ENCODE measurements at places on chromosomes 6 and 20. TPM values are rescaled to one million over a fixed set of nuclear protein-coding genes. Genes with fewer than 3 reads are reported as not detected.

GPX5 gene
- total RNA-seq, result not detected

- peak; percentile 86 for DNase-seq
These were observed 55.0 kb downstream of the TRIM38 start for GRCh38 chr6:26017632-26017966.

MAS1 gene
- not detected for total RNA-seq

CGA gene
- not detected for total RNA-seq

DNA sequence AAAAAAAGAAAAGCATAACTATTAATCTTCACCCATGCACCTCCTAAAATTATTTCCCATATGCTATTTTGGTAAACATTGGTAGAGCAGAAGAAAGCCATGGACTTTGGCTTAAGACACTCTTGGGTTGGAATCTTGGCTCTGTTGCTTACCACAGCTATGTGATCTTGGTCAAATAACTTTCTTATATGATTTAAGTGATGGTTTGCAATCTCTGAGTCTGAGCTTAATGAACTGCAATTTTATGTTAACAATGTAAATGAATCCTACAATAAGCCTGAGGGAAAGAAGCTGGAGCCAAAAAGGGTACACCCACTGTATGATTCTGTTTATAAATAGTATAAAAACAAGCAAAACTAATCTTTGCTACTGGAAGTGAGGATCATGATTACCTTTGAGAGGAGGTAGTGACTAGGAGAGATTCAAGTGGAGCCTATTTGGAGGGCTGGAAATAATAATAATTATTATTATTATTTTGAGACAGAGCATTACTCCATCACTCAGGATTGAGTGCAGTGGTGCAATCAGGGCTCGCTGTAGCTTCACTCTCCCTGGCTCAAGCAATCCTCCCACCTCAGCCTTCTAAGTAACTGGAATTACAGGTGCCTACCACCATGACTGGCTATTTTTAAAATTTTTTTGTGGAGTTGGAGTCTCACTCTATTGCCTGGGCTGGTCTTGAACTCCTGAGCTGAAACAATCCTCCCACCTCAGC, 34.5 kb downstream of the ABRACL start:
- no peak for DNase-seq

DNA sequence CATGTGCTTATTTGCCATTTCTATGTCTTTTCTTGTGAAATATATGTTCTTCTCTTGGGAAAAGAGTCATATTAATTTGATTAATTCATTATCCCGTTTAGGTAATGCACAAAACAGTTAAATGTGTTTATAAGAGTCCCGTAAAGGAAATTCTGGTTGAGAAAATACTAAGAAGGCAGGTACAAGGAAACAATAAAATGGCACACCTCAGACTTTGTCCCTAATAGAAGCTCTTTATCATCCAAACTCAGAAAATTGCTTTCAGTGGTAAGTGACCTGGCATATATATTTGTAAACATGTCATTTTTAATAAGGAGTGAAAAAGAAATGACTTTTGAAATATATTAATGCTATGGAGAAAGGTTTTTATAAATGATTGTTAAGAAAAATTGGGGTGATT, 540.5 kb upstream of the CITED2 start:
- DNase-seq, result no peak

- DNase-seq, result no peak
These were observed 64.6 kb upstream of the UST start for GRCh38 chr6:148682252-148682651.

GRCh38 chr6:1729133-1729749, 119.5 kb downstream of the FOXC1 start:
- peak; percentile 49 for DNase-seq

DNA sequence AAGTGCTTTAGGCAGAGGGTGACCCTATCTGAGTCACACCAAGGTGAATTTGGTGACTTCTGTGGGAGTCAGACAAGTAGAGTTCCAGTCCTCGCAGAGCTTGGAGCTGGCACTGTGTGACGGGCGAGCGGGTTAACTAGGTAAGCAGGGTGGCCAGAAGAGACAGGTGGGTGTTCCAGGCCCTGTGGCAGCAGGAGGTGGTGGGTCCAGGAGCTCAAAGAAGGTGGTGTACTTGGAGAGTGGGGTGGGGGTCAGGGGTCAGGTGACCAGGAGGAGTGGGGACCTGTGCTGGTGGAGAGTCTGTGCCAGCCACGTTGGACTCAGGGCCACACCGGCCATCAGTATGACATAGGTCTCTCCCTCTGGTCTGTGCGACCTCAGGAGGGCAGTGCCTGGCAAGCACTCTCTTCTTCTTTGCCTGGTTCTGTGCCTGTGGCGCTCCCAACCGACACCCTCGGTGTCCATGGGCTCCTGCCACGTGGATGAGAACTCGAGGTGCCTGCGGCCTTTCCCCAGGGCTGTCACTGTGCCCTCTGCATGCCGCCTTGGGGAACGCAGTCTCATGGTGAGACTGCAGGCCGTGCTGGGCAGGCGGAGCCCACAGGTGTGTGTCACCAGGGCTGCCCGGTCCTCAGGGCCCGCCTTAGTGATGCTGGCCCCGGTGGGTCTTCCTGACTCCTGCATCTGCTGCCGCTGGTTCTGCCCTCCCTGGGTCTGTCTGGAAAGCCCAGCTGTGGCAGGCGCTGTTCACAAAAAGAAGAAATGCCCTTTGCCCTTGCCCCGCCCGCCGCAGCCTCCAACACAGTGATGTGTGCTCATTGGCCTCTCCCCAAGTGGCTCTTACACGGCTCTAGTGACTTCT, 1.6 kb downstream of the MRGBP start:
- no peak for DNase-seq

- DNase-seq, result no peak
These were observed 51.4 kb downstream of the RIN2 start for GRCh38 chr20:19809505-19809904.

DNA sequence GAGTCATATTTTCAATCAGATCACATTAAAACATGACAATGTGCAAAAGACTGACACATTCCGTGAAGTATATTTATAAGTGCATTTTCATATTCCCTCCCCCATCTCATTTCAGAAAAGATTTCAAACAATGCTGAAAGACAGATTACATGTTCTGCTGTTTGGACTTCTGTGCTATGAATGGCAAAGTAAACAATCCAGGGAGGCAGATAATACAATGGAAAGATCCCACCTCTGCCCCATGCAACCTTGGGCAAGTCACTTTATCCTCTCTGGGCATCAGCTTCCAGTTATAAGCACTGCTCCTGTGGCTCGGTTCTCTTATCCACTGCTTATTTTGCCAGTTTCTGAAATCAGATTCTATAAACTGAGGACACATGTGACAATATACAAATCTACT, 110.2 kb downstream of the RCAN2 start:
- peak; percentile 0 for DNase-seq

- no peak for DNase-seq
These were observed 18.0 kb downstream of the CDH26 start for GRCh38 chr20:59976156-59976782.

DNA sequence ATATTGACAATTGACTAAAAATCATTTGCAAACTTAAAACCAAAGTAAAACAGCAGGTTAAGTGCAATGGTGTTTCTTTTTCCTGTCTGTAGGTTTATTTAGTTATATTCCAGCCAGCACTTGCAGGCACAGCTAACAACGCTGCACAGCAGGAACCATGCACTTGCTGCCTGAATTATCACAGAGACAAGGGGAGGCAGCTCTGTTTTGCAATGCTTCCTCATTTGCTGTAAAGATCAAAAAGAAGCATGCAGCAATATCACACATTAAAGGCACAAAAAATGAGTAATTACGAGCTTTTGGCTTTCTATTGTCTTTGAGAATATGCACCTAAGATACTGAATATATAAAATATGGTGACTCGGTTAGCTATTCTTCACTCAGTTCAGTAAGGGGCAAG, 241.9 kb downstream of the EPHA7 start:
- DNase-seq, result no peak

DNA sequence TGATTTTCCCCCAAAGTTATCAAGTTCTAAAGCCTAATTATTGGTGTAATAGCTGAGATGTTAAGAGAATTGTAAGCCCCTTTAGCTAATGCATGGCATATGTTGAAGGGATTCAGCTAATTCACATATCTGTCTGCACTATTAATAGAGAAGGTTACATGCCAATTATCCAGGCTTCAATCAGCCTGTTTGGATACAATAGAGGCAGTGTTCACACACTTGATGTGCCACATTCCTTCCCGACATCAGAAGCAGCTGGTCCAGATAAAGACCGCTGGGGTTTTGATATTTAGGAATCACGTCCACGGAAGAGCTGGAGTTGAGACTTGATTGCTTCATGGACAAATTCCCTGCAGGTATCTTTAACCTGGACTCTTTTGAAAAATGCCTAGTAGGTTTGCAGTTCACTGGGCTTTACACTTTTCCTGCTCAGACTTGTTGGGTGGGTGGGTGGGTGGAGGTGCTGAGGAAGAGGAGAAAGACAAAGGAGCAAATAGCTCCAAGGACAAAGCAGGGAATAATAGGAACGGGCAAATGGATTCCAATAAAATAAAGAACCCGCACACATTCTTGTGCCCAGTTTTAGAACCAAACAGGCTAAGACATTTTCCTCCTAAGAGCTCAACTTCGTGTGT, 142.6 kb upstream of the ZNF217 start:
- no peak for DNase-seq

DNA sequence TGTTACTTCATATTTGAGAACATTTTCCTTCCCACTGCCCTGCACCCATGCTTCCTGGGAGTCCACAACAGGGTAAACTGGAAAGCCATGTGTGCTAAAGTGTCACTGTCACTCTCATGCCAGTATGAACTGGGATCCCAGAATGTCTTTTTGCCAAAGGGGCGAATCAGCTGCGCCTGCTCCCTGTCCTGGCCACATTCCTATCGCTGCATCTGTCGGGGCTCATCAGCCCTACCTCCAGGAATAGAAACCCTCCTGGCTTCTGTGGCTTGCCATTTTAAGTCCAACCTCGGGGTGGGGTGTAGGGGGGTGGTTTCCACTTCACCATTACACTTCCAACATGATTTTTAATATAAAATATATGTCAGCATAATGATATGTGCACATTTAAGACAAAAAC, 933 bp downstream of the KLHL31 start:
- no peak for DNase-seq

Data from lung microvascular endothelial cell (primary cell).